NCI-H1048 (cell line): ENCODE measurements at places on chromosomes 16 and 17.

DNA sequence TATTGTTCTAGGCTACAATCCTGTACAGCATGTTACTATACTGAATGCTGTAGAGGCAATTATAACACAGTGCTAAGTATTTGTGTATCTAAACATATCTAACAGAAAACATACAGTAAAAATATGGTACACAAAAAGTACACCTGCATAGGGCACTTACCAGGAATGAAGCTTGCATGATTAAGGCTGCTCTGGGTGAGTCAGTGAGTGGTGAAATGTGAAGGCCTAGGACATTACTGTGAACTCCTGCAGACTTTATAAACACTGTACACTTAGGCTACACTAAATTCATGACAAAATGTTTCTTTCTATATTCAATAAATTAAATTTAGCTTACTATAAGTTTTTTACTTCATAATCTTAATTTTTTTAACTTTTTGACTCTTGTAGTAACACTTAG, 37.1 kb downstream of the AMFR start:
- DNase-seq: no peak

DNA sequence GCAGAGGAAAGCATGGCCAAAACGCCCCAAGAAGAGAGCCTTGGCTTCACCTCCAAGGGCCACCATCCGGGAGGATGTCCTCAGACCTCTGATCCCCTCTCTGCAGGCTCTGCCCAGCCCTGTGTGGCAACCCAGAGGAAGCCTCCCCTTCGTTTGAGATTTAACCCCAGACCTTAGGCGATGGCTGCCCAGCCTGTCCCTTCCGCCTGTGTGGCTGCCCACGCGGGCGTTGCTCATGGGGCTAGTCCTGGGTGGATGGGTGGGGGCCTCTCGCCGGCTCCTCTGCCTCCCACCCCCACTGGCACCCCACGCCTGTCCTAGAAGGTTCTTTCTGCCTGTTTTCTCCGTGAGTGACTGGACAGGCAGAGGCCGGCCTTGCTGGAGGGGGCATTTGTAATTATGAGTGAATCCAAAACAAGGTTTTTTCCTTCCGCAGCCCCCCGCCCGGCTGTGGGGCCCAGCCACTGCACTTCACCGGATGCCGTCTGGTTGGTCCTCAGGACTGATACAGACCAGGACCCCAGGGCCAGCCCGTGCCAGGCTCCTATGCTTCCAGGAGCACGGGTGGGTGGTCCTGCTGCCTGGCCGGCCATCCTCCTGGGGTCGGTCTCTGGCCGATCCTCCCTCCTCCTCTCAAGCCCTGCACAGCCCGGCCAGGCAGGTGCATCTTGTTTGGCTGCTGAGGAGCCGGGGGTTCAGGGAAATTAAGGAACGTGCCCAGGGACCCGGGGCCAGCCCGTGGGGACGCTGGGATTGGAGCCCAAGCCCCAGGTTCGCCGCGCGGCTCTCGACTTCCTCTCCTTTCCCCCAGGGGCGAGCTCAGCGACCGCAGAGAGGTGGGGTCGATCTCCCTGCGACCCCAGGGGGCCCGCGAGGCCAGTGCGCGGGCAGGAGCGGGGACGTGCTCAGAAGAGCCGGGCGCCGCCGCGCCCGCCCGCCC, at the start of gene TMEM235:
TSS of gene TMEM235 (plus strand) at position 636 of the 940 bp plus-strand sequence. CDS start 393 bp downstream, outside the sequence.
- no peak for DNase-seq

DNA sequence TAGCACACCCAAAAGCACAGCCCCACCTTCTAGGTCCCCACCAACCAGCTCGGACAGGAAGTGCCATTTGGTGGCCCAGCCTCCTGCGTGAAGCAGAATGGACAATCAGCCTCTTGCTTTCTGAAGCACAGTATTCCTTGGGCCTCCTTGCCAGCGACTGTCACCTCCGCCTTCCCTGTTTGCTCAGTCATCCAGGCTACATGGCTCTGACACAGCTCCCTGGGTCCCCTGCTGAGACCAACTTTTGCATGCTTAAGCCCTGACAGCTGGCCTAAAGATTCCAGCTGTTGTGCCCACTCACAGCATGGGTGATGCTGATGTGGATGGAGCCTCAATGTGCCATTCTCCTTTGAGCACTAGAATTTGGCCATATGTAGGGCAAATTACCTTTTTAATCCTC, 4.5 kb upstream of the CACNG5 start:
- no peak for DNase-seq

GRCh38 chr16:19625039-19625438, 69.5 kb downstream of the VPS35L start:
- DNase-seq: no peak
